ENCODE measurements at places on chromosomes 12 and 14.

GRCh38 chr14:56379956-56380355 lies 199.6 kb upstream of the TMEM260 start:
- DNase-seq: no peak

DNA sequence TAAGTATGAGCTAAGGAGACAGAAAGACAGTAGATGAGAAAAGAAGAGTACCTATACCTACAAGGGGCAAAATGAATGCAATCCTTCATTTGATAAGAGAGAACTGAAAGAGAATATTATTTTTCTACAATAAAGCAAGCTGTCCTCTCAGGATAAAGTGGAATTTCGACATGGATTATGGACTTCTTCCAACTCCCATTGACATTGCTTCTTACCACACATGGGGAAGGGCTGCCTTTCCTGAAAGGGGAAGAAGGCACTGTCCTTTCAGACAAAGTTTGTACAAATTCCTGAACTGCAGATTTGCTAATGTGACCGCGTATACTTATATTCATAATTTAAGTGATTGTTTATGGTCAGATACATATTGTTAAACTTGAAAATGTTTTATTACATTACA lies 4.3 kb upstream of the HEBP1 start:
- no peak for DNase-seq

- DNase-seq: no peak
Observed at GRCh38 chr14:59583755-59584154, 7.1 kb upstream of the CCDC175 start.

DNA sequence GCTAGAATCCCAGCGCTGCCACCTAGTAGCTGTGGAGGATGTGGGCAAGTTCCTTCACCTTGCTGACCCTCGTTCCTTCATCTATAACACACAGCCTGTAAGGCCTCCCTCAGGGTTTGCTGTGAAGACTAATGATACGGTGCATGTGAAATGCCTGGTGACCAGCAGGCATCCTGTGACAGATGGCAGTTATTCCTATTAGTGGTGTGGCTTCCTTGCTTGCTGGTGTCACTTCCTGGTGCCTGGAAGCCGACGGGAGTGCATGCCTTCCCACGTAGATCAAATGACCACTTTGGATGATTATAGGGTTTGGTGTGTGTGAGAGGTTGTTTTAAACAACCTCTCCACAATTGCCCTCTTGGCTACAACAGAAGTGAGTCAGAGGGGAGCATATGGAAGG lies 894.9 kb downstream of the VRK1 start:
- no peak for DNase-seq

GRCh38 chr12:124053851-124054250 lies 80.8 kb downstream of the ZNF664 start:
- no peak for DNase-seq

DNA sequence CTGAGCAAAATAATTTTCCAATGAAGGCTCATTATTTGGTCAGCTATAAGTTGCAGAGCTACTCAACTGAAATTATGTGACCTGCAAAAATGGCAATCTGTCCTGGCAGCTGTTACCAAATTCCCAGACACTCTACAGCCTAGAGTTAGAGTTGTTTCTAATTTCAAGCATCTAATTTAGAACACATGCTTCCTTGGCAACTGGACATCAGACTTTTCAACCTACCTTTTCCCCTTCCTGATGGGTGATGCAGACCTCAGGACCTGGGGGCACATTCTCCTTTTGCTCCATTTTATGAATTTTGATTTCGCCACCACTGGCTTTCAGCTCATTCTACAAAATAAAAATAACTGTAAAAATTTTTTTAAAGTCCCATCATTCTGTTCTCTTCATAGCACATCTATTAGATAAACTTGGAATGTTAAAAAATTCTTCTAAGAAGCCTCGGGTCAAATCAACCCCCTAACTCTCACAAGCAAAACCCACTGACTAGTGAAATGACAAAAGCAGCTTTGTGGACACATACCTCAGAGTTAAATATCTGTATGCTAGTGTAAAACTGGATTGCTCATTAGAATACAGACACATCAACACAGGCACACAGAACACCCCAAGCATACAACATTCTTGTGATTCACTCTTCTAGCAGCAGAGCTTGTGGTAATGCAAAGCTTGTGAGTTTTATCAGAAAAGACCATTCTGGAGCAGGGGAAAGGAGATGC lies 33.5 kb upstream of the CERS5 start:
- DNase-seq: no peak

DNA sequence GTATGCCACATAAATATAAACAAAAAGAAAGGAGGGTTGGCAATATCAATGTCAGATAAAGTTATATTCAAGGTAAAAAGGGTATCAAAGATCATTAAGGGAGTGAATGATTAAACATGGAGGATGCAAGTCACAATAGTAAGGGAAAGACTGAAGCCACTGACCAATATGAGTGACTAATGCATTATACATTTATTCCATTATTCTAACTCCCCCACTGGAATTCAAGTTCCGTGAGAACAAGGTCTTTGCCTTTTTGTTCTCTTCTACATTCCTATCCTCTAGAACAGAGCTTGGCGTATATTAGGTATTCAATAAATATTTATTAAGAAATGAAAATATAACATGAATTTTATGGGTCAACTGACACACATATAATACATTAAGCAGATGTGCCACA lies 30.7 kb downstream of the MAP4K5 start:
- DNase-seq: no peak

- no peak for DNase-seq
Observed at GRCh38 chr12:28742791-28743190, 406.3 kb upstream of the FAR2 start.

DNA sequence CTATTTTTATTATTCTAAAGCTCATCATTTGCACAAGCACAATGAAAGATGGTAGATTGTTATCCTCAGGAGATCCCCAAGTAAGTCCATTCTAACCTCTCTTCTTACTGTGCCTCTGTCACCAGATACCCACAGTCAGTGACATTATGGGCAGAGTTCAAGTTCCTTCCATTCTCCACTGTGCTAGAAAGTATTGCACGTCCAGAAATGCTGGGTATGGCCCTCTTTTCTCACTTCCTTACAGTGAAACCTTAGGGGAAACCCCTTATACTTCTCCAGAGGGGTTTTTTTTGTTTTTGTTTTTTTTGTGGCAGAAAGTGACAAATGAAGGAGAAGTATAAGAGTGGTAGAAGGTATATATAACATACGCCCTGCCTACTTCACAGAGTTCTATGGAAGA lies 102.9 kb downstream of the DIO2 start:
- DNase-seq: no peak

- no peak for DNase-seq
Observed at GRCh38 chr12:109822951-109823411, 10.2 kb downstream of the TRPV4 start.

- DNase-seq: no peak
Observed at GRCh38 chr12:107631715-107632114, 53.9 kb upstream of the PWP1 start.

DNA sequence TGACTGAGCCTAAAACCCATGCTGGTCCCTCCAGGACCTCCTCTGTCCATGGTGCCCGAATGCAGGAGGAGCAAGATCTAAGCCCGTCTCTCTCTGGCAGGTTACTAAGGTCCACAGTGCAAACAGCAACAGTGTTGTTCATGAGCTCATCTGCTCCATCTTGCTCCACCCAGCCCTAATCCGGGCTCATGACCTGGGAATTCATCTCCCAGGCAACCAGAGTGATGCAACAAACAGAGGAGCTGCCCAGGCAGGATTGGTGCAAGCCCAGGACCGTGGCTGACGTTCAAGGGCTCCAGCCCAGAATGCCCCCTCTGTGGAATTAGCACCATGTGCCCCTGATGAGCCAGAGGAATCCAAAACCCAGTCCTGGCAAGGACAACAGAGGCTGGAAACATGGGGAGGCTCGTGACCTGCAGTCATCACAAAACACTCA lies 29.9 kb downstream of the HSPB8 start:
- no peak for DNase-seq

DNA sequence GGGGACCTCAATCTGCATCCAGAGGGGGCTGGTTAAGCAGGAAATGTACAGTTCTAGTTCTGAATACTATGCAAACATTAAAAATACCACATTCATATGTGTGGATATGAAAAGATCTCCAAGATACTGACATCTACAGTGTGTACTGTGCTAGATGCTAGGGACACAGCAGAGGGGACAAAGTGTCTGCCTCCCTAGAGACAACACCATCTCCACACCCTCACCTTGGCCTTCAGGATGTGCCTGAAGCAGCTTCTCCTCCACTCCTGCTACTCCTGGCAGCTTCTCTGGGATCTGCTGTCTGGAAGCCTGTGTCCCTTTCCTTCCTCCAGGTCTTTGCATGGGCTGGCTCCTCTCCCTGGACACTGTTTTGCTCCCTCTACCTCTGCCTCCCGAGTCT lies 10.7 kb upstream of the SRSF9 start:
- no peak for DNase-seq

DNA sequence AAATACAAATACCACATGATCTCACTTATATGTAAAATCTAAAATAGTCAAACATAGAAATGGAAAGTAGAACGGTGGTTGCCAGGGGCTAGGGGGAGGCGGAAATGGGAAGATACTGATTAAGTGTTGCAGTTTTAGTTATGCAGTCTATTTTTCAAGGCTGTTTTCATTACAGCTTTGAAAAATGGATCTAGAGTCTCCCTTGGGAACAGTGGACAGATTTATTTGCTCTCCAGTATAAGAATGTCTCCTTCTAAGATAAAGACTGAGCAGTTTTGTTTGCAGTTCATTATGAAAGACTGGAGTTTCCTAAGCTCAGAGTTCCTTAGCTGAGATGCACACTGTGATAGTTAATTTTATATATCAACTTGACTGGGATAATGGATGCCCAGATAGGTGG lies 202.5 kb downstream of the KLHL28 start:
- DNase-seq: no peak

DNA sequence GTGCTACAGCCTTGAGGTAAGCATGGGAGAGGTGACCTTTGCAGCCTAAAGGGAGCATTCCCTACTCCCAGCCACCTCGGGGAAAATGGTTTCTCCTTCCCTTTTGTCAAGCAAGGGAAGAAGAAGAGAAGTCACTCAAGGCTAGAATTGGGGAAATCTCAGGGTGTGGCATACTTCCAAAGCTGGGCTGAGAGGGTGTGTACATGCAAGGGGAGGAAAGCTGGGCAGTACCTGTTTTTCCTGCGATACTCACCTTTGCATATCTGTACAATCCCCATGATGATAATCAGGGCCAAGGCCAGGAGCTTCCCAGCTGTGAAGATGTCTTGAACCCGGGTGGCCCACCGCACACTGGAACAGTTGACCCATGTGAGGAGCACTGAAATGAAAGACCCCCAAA lies 23.8 kb upstream of the CEBPE start:
- no peak for DNase-seq

DNA sequence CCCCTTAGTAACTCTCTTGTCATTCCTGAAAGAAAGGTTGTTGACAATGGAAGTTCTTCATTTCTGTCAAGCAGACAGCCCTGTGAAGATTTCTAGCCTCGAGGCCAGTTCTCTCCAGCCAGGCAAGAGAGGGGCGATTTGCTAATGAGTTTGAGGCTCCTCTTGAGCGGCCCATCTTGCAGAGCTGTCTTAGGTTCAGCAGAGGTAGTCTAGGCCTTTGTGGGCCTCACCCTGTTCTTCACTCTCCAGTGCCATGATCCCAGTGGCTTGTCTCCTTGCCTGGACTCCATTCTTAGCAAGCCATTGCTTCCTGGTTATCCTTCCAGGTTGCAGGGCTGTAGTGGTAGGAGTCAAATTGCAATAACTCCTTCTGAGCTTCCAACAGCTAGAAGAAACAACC lies 9.7 kb downstream of the TPH2 start:
- no peak for DNase-seq

GRCh38 chr12:115444346-115444745 lies 760.4 kb upstream of the TBX3 start:
- no peak for DNase-seq

DNA sequence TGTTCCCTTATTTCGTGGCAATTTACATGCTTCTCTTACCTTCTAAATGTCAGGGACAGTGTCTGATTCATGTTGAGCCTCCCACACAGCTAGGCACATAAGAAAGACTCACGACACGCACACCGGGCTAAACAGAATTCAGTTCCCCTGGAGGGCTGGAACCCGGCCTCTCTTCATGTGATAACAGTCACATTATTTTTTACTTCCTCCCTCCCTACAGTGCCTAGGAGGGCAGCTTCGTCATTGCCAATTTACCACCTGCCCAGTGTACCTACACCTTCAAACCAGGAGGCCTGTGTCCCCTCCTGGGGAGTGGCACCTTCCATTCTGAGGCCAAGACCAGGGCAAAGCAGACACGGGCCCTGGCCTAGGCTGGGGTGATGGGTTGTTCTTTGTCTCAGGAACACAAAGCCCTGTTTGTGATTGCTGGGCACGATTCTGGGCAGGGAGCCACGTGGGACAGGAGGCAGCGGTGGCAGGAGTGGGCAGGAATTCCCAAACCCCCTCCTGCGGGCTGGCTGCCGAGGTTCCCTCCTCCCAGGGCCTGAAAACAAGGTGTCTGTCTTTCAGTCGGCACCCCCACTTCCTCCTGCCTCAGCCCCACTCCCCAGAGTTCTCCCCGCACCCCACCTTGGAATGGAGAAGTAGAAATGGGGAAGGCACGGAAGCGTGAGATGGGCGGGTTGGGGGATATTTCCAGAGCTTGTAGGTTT lies 6.8 kb upstream of the RASAL1 start:
- DNase-seq: no peak

DNA sequence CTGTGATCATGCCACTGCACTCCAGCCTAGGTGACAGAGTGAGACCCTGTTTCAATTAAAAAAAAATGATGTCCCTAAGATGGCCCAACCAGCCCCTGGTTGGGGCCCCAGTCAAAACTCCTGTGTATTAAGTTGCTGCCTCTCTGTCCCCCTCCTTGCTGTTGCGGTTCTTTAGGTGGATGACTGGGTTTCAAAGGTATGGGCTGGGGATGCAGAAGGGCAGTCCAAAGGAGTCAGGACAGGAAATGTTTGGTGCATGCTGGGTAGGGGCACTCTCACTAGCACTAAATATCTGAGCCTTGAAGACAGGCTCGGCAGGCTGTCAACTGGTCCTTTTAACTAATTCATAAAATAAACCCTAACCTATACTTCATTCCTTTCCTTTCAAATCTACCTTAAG lies 12.0 kb upstream of the PIP4K2C start:
- DNase-seq: no peak

DNA sequence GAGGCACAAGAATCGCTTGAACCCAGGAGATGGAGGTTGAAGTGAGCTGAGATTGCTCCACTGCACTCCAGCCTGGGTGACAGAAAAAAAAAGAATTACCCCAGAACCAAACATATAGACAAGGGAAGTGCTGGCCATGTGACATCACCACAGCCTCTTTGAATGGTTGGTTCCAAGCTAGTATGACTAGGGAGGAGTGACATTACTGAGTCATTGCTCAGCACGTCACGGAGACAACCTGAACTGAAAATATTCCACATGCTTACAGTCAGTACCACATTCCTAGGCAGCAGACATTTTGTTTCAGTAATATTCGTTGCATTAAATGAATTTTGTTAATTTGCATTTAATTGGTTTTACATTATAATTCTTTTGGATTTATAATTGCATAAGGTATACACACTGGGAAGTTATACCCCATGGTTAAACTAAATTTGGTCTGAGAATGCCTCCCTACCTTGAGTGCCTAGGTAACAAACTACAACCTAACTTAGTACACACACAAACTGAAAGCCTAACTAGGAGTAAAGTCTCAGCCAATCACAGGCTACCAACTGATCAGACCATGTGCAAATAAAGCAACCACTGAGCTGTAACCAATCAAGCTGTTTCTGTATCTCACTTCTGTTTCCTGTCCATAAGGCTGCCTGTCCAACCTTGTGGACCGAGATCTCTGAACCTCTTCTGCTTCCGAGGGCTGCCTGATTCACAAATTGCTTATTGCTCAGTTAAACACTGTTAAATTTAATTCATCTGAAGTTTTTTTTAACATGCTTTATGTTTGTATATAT lies 164.4 kb downstream of the CAND1 start:
- no peak for DNase-seq

Data from stimulated activated CD8-positive, alpha-beta memory T cell treated with anti-CD3 and anti-CD28 coated beads, Interleukin-15, amount 100 ng/mL, for 1 hour (primary cell).